ENCODE measurements at places on chromosomes 11 and 22. TPM values are rescaled to one million over a fixed set of nuclear protein-coding genes. Genes with fewer than 3 reads are reported as not detected.

DNA sequence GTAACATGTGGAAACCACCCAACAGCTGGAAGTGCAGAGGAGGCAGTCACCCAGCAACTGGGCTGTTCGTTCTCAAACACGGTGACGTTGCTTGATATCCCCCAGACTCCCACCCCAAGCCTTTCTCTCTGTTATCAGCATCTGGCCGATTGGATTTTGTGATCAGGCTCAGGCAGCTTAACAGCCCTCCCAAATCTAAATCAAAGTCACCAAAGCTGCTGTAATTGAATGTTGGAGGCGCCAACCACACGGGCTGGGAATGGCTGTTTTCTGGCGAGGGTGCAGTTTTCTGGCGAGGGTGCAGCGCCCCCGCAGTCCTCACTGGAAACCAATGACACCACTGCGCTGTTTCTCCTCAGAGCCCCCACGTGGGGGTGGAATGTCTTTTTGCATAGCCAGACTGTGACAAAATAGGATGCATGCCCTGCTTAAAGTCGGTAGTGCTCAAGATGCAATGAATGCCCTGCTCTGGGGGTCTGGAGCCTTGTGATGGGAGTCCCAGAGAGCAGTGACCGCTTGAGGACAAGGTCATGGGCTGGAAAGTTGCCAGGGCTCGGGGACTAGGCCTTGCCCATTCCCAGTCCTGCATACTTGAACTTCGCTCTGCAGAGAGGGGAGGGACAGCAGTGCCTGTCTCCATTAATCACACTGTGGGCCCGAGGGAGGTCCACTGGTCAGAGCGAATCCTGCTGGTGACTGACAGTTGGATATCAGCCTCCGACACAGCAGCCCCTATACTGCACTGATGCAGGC is 105.3 kb downstream of the MORC2 start:
- H3K36me3 ChIP-seq: no peaks in the 10 kb centered on the region
- H3K27ac ChIP-seq: no peak overlapping the region
- no peaks in the 10 kb centered on the region for H3K4me1 ChIP-seq
- peak; percentile 3 for DNase-seq
- no peak overlapping the region for H3K4me3 ChIP-seq

DNA sequence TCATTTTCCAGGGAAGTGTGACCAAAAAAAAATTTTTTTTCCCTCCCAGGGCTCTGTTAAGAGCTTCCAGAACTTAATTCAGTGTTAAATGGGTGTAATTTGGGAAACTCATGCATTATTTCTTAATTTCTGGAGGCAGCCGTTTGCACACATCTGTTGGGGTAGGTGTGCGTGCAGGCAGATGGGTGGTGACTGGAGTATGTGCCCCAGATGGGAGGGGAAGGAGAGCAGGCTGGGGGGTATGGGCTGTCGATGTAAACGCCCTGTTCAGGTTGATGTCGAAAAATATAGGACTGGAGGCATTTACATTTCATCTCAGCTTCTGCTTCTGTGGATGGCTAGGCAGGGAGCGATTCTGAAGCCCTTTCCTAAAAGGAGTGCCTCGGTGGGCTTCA is 13.7 kb upstream of the SHISAL1 start:
- no peak for DNase-seq
- no peak overlapping the region for H3K4me3 ChIP-seq
- H3K36me3 ChIP-seq: no peaks in the 10 kb centered on the region
- no peak overlapping the region for H3K27ac ChIP-seq
- H3K27me3 ChIP-seq: no peaks in the 10 kb centered on the region
- no peaks in the 10 kb centered on the region for H3K4me1 ChIP-seq

GRCh38 chr11:96323642-96323985 is 19.4 kb downstream of the MAML2 start:
- H3K4me3 ChIP-seq: no peak overlapping the region
- H3K36me3 ChIP-seq: no peaks in the 10 kb centered on the region
- no peak for DNase-seq
- H3K4me1 ChIP-seq: peaks cover 9% of the 10 kb centered on the region

Gene FAM180B
- 0.17 TPM for total RNA-seq

GRCh38 chr11:71185411-71185810 is 67.0 kb downstream of the SHANK2 start:
- H3K4me1 ChIP-seq: no peaks in the 10 kb centered on the region
- DNase-seq: no peak
- H3K4me3 ChIP-seq: no peak overlapping the region
- H3K27ac ChIP-seq: no peak overlapping the region
- no peaks in the 10 kb centered on the region for H3K27me3 ChIP-seq
- H3K36me3 ChIP-seq: no peaks in the 10 kb centered on the region

Gene TBC1D22A
- total RNA-seq: 14.3 TPM

Gene SYT12
- 1.4 TPM for total RNA-seq
